ENCODE measurements at places on chromosomes 16 and 17.

DNA sequence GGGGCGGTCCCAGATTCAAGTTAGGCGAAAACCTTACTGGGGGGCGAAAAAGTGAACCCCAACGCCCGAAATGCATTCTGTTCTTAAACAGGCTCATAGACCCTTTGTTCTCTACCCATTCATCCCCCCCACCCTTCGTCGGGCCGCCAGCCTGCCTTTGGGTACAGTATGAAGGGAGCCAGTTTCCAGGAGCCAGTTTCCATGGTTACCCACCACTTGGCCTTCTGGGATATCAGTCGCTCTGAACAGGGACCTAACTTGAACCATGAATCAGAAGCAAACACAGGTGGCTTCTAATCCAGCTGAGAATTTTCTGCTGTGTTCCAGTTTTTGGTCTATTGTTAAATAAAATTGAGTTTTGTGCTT lies 532 bp downstream of the DHX40 start:
- peak; percentile 47 for DNase-seq

DNA sequence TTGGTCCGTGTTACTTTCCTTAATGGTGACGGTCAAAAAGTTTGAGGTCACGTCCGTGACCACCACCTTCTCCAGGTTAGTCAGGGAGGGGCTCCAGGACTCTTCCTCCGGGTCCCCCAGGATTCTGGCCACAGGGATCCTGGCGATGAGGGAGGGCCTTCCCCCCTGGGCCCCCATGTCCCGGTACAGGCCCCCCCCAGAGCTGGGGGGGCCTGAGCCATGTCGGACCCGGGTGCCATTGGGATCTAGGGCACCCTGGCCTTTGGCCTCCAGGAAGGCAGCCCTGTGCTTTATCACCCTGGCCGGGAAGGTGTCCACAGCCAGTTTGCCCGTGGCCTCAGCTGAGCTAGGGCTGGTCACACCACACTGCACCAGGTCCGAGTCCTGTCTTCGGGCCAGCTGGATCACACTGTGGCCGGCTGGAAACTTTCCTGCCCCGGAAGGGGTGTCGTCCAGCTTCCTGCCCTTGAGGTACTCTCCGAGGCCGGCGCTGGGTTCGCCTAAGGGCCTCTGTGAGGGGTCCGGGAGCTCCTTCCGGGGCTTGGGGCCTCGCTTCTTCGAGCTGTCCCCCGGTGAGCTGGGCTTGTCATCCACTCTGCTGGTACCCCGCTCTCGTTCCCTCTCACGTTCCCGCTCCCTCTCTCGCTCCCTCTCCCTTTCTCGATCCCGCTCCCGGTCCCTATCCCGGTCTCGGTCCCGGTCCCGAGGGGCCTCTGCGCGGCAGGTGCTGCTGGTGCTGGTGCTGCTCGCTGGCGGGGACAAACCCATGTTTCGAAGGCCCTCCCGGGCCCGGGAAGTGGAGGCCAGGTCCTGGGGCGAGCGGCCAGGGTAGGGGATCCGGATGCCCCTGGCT lies 2.0 kb downstream of the CBX8 start:
- DNase-seq: no peak

DNA sequence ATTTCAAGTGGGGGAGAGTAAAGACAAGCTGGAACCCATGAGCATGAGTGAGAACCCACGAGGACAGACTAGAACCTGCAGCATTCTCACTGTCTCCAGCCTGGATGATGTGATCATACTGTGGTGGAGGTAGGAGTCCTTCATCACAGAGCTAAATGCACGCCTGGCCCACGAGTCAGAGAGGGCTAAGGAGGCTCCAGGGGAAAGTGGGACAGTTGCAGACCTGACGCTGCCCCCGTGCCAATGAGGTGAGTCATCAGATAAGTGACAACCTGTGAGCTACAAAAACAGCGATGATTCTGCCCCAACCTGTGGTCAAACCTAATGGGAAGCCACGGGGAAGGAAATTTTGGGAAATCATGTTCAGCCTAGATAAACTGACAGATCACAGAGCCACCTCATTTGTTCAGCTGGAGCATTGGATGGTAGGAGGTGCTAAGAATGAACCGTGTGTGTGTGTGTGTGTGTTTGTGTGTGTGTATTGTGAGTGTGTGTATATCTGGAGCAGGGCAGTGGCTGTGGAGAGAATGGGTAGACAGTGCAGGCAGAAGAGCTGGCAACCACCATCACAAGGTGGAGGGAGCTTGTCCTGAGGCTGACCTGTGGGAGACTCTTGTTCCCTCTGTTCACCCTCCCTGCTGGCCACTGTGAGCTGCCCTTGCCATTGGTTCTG lies 131.8 kb downstream of the UTP18 start:
- no peak for DNase-seq

GRCh38 chr16:12195296-12195695 lies 218.8 kb downstream of the SNX29 start:
- DNase-seq: no peak

- DNase-seq: no peak
Observed at GRCh38 chr17:19766421-19767270, 18.5 kb upstream of the ALDH3A1 start.

- no peak for DNase-seq
Observed at GRCh38 chr16:23694265-23694643, 15.6 kb downstream of the PLK1 start.

GRCh38 chr16:75054556-75054947 lies 55.7 kb downstream of the ZNRF1 start:
- DNase-seq: no peak

DNA sequence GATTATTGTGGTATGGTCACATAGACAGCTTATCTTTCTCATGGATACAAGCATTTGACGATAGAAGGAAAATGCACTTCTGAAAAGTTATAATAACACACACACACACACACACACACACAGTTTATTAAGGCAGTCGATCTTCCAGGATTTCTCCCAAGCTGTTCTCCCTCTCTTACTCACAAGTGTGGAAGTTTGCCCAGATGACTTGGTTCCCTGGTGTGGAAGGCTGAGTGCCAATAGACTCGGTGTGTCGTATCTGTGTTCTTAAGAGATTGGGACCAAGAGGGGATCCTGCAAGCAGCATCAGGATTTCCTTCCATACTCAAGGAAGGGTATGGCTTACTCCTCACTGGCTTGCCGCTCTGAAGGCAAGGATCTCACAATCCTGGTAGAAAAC lies 279.6 kb downstream of the HS3ST3B1 start:
- DNase-seq: no peak

- no peak for DNase-seq
Observed at GRCh38 chr17:69466905-69467667, 52.6 kb downstream of the MAP2K6 start.

GRCh38 chr16:85810097-85810741 lies 10.7 kb downstream of the COX4I1 start:
- no peak for DNase-seq

GRCh38 chr16:57283214-57283958 lies 1.1 kb downstream of the PLLP start:
- no peak for DNase-seq

GRCh38 chr16:31706925-31707324 lies 166.7 kb upstream of the ZNF267 start:
- no peak for DNase-seq

GRCh38 chr16:85615014-85615851 lies 2.1 kb downstream of the GSE1 start:
- peak; percentile 90 for DNase-seq

- DNase-seq: no peak
Observed at GRCh38 chr17:82014432-82014831, 8.2 kb downstream of the CENPX start.

- DNase-seq: no peak
Observed at GRCh38 chr17:8670421-8670820, 39.9 kb upstream of the MYH10 start.

GRCh38 chr16:86018071-86018470 lies 119.1 kb downstream of the IRF8 start:
- no peak for DNase-seq

DNA sequence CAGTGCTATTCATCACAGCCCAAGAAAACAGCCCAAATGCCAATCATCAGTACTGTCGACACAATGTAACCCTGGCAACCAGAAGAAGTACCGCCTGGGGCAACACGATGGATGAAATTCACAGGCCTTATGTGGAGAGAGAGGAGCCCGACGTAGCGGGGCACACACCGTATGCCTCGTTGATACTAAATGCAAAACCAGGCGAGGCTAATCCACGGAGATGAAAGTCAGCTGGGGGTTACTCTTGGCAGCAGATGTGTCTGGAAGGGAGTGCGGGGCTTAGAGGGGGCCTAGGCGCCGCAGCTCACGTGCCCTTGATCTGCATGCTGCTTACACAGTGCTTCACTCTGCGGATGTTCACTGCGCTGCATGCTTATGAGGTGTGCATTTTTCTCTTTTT lies 29.8 kb downstream of the ITGAE start:
- DNase-seq: no peak

DNA sequence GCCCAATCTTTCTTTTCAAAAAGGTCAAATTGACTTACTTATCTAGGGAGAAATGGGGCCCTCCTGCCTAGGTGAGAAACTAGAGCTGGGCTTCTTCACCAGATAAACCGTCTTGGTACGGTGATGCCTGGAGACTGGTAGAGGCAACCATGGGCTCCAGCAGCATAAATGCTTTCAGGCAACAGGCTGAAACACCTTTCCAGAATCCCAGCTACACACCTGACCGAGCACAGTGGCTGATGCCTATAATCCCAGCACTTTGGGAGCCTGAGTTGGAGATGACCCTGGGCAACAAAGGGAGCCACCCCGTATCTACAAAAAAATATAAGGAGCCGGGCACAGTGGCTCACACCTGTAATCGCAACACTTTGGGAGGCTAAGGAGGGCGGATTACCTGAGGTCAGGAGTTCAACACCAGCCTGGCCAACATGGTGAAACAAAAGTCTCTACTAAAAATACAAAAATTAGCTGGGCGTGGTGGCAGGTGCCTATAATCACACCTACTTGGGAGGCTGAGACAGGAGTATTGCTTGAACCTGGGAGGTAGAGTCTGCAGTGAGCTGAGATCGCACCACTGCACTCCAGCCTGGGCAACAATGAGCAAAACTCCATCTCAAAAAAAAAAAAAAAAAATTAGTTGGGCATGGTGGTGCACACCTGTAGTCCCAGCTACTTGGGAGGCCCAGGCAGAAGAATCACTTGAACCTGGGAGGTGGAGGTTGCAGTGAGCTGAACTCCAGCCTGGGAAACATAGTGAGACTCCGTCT lies 8.0 kb downstream of the TRAF4 start:
- no peak for DNase-seq

DNA sequence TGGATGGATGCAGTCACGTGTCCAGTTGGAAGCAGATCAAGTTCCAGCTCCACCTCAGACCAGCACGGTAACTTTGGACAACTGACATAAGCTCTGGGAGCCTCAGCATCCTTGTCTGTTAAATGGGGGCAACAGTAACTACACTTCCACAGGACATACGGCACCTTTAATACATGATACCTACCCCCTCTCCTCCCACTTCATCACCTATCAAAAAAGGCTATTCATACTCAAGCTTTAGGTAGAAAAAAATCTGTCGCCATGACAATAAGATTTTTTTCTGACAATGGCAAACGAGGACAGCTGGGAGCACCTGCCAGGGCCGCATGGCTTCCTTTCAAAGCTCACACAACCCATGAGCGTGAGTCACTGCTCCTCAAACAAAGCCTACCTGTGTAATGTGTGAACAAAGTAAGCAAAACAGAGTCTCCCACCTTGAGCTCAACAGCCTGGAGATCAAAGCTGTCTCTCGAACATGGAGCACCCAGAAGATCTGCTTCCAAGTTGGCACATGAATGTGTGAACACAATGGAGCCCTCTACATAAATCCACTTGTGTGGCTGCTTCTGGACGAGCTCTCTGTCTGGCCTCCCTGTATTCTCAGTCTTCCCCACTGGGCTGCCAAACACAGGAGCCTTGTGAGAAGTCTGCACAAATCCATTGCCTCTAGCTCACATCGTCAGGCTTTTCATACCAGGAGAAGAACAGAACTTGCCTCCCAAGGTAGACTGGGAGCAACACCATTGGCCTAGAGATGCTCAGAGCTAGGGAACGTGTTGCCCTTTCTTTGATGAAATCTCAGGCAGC lies 459.7 kb downstream of the SOX9 start:
- DNase-seq: peak; percentile 69

GRCh38 chr17:62911114-62911513 lies 54.9 kb upstream of the TANC2 start:
- DNase-seq: no peak

DNA sequence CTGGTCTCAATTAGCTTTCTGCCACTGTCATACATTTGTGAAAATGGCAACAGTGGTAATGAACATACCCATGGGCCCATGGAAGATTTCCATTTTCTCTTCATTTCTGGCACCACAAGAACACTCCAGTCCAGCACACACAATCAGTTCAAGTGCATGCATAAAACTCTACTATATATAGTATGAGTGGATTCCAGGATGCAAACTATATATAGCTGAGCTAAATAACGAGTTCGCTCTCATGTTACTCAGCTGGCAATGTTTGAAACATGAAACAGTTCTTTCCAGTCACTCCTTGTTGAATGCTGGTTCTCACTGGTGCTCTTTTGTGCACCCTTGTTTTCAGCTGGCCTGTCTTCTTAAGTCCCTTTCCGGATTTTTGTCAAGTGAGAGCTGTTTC lies 75.2 kb upstream of the DHX40 start:
- DNase-seq: no peak

GRCh38 chr16:57036945-57037344 lies 47.6 kb downstream of the NLRC5 start:
- no peak for DNase-seq

DNA sequence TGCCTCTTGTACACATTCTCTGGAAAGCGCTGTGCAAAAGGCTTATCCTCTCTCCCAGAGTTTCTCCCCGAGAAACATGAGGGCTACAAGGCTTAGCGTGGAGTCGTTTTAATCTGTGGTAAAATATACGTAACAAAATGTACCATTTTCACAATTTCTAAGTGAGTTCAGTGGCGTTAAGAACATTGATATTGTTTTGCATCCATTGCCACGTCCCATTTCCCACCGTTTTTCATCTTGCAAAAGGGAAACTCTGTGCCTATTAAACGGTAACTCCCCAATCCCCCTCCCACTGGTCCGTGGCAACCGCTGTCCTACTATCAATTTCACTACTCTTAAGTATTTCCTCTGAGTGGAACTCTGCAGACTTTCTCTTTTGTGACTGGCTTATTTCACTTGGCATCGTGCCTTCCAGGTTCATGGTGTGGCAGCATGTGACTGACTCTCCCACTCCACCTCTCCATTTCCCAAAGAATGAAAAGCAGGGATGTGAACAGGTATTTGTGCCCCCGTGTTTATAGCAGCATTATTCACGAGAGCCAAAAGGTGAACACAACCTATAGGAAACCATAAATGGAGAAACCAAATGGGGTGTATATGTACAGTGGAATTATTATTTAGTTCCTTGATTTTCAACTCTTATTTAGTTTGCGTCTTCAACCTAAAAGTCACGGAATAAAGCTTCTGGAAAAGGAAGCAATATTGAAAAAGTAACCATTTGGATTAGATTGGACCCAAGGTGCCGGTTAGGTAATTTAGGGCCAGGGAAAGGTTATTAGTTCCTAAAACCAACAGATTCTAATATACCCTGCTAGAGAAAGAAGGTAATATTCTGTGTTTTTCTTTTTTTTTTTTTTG lies 1.1 kb upstream of the USP32 start:
- DNase-seq: peak; percentile 80

Measured in left colon (tissue), 2 donors.